ENCODE measurements at places on chromosomes 5 and 9.

DNA sequence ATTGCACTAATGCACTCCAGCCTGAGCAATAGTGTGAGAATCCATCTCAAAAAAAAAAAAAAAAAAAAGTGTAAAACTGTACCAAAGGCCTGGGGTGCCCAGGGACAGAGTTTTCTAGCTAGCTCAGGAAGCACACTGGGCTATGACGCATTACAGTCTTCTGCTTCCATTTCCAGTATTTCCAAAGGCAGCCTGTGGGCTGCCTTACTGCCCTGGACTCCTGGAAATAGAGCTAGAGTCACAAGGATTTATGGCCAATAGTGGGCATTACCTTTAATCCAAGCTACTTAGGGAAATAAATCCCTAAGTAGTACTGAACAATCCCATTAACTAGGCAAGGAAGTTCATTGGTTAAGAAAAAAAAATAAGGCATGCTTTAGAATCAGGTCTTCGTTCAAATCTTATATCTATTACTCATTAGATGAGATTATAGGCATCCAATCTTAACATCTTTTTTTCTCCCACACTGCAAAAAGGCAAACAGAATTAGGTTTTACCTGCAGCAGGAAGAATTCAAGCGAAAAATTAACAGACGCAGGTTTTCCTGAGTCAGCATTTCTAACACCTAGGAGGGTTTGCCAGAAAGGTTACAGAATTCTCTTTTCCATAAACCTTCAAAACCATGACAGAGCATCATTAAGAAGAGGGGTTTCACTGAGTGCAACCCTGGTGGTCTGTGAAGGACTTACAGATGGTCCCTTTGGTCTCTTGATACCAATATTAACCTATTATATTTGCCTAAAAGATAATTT, 85.6 kb upstream of the CCDC112 start:
- no peak overlapping the region for H3K27ac ChIP-seq
- H3K4me3 ChIP-seq: no peak overlapping the region
- no peaks in the 10 kb centered on the region for H3K36me3 ChIP-seq
- no peak for DNase-seq
- no peaks in the 10 kb centered on the region for H3K27me3 ChIP-seq

DNA sequence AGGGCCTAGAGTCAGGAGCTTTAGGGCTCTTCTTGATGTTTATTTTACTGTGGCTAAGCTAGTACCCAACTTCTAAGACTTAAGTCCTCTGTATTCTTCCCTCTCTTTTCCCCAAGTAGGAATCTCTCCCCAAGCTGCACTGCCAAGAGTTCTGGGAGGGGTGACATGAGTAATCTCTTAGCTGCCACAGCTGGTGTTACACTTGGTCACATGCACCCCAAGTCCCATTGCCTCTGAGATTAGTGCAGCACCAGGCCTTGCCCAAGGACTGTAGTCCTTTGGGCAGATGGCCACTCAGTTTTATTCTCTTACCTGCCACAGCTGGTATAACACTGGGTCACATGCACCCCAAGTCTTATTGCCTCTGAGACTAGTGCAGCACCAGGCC, 114.7 kb upstream of the RIOK2 start:
- DNase-seq: no peak
- H3K4me3 ChIP-seq: no peak overlapping the region
- no peaks in the 10 kb centered on the region for H3K4me1 ChIP-seq
- H3K27ac ChIP-seq: no peak overlapping the region
- no peaks in the 10 kb centered on the region for H3K27me3 ChIP-seq

DNA sequence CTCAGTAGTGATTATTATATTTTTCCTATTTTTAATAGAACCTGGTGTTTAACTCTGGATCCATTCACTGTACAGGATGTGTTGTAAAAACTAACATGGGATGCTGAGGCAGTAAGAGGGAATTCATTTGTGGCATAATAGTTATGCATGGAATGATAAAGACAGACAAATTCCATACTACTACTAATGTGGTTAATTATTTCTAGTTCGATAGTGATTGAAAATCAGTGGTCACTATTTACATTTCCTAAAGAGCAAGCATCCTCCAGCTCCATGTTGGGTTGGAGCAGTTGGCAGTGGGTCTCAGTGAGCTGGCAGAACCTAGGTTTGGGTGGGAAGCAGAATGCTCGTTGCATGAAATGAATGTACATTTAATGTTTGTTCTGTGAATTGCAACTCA, 122.6 kb downstream of the SAXO1 start:
- DNase-seq: no peak
- H3K36me3 ChIP-seq: no peaks in the 10 kb centered on the region
- H3K27me3 ChIP-seq: peaks cover 10% of the 10 kb centered on the region
- H3K4me3 ChIP-seq: no peak overlapping the region
- no peaks in the 10 kb centered on the region for H3K4me1 ChIP-seq

GRCh38 chr9:14212077-14212476, 101.9 kb downstream of the NFIB start:
- no peak overlapping the region for H3K4me3 ChIP-seq
- no peaks in the 10 kb centered on the region for H3K36me3 ChIP-seq
- no peak for DNase-seq
- peaks cover 99% of the 10 kb centered on the region for H3K4me1 ChIP-seq

- peaks cover 24% of the 10 kb centered on the region for H3K36me3 ChIP-seq
- no peak overlapping the region for H3K4me3 ChIP-seq
- no peak for DNase-seq
- H3K27ac ChIP-seq: no peak overlapping the region
- H3K4me1 ChIP-seq: no peaks in the 10 kb centered on the region
Observed at GRCh38 chr9:112125951-112126388, 49.1 kb downstream of the SUSD1 start.

- no peak for DNase-seq
- H3K36me3 ChIP-seq: no peaks in the 10 kb centered on the region
- H3K27ac ChIP-seq: no peak overlapping the region
- H3K4me1 ChIP-seq: no peaks in the 10 kb centered on the region
- no peaks in the 10 kb centered on the region for H3K27me3 ChIP-seq
Observed at GRCh38 chr5:13553896-13554295, 390.6 kb downstream of the DNAH5 start.

DNA sequence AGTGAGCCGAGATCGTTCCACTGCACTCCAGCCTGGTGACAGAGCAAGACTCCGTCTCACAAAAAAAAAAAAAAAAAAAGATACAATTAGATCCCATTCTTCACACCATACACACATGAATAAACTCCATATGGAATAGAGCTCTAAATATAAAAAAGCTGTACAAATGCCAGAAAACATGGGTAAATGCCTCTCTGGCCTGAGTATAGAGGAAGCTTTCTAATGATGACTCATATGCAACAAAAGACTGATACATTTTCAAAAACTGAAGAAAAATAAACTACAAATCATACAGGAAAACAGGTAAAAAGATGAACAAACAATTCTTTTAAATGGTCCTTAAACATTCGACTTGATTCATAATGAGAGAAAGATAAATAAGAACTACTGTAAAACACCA, 8.6 kb downstream of the ZFP62 start:
- no peaks in the 10 kb centered on the region for H3K27me3 ChIP-seq
- H3K4me3 ChIP-seq: no peak overlapping the region
- peaks cover 14% of the 10 kb centered on the region for H3K4me1 ChIP-seq
- DNase-seq: no peak

DNA sequence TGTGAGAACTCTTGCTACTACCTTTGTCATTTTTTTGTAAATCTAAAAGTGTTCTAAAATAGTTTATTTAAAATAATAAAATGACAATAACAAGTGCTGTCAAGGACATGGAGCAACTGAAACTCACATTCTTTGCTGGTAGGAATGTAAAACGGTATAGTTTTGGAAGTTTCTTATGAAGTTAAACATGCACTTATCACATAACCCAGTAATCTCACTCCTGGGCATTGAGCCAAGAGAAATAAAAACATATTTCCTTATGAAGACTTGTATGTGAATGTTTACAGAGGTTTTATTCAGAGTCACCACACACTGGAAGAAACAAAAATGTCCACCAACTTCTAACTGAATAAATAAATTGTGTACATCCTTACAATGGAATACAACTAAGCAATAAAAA, 46.0 kb upstream of the COL15A1 start:
- no peak for DNase-seq
- peaks cover 23% of the 10 kb centered on the region for H3K4me1 ChIP-seq
- H3K36me3 ChIP-seq: no peaks in the 10 kb centered on the region
- H3K4me3 ChIP-seq: no peak overlapping the region

GRCh38 chr5:82599692-82600091, 321.5 kb upstream of the RPS23 start:
- no peak overlapping the region for H3K27ac ChIP-seq
- no peak overlapping the region for H3K4me3 ChIP-seq
- H3K4me1 ChIP-seq: no peaks in the 10 kb centered on the region
- no peak for DNase-seq
- no peaks in the 10 kb centered on the region for H3K36me3 ChIP-seq
- peaks cover 7% of the 10 kb centered on the region for H3K27me3 ChIP-seq

- no peak for DNase-seq
- H3K27ac ChIP-seq: peak overlapping the region; percentile 44
- H3K36me3 ChIP-seq: peaks cover 92% of the 10 kb centered on the region
- H3K27me3 ChIP-seq: no peaks in the 10 kb centered on the region
Observed at GRCh38 chr9:127816362-127816725, 13.7 kb downstream of the FPGS start.

GRCh38 chr5:17882760-17883488, 248.7 kb downstream of the TAF11L14 start:
- no peak overlapping the region for H3K27ac ChIP-seq
- H3K27me3 ChIP-seq: no peaks in the 10 kb centered on the region
- H3K4me3 ChIP-seq: no peak overlapping the region
- DNase-seq: no peak

GRCh38 chr9:69453746-69454145, 128.7 kb downstream of the ENTREP1 start:
- no peak overlapping the region for H3K27ac ChIP-seq
- H3K4me1 ChIP-seq: no peaks in the 10 kb centered on the region
- H3K4me3 ChIP-seq: no peak overlapping the region
- H3K36me3 ChIP-seq: peaks cover 31% of the 10 kb centered on the region
- no peak for DNase-seq

DNA sequence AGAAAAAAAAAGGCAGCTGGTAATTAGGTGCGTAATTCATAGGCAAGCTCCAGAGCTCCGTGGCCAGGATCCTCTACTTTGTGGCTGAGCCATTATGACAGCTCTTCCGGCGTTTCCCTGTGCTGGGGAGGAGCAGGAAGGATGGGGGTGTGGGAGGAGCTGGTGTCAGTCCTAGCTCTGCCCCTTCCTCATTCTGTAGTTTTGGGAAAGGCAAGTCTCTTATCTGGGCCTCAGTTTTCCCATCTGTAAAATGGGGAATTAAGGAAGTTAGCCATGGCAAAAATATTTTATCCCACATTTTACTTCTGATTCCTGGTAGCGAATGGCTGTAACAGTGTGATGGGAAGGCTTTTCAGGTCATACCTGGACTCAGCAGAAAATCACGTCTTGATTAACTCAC, 81.1 kb downstream of the SEC61B start:
- no peak overlapping the region for H3K4me3 ChIP-seq
- no peak for DNase-seq
- no peaks in the 10 kb centered on the region for H3K36me3 ChIP-seq
- H3K4me1 ChIP-seq: no peaks in the 10 kb centered on the region
- no peak overlapping the region for H3K27ac ChIP-seq
- no peaks in the 10 kb centered on the region for H3K27me3 ChIP-seq

DNA sequence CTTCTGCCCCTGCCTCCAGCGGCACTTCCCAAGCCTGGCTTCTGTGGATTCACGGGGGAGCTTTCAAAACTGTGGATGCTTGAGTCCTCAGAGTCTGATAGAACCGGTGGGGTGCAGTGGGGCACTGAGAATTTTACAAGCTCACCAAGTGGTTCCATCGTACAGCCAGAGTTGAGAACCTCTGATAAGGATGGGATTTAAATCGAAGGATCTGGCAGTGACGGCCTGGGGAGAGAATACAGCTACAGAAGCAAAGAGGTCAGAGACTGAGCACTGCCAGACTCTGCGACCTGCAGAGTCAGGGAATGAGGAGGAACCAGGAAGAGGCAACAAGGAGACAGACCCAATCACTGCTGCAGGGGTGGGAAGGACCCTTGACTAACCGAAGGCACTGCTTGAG, 124.6 kb upstream of the BOD1 start:
- DNase-seq: no peak
- H3K27me3 ChIP-seq: no peaks in the 10 kb centered on the region
- no peaks in the 10 kb centered on the region for H3K36me3 ChIP-seq
- no peaks in the 10 kb centered on the region for H3K4me1 ChIP-seq
- H3K27ac ChIP-seq: no peak overlapping the region

DNA sequence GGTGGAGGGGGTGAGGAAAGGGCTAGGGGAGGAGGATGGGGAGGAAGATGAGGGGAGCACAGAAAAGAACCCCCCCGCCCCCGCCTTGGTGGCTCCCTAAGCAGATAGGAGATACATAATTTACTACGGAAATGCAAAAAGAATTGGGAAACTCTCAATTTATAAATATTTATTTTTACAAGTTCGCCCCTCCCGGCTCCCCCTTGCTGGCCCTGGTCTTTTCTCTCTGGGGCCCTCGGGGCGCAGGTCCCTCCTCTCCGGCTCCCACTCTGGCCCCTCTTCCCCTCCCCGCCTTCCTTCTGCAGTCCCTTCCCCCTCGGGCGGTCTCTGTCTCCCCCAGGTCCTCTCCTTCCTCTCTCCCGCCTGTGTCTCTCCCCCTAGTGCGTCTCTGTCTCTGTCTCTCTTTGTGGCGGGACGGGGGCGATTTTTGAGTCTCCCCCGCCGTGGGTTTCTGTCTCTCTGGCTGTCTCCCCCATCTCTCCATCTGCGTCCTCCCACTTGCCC, 173.6 kb upstream of the IER5L start:
- DNase-seq: no peak
- H3K27me3 ChIP-seq: peaks cover 15% of the 10 kb centered on the region
- peaks cover 21% of the 10 kb centered on the region for H3K4me1 ChIP-seq

- DNase-seq: no peak
- H3K36me3 ChIP-seq: no peaks in the 10 kb centered on the region
- no peaks in the 10 kb centered on the region for H3K4me1 ChIP-seq
- no peaks in the 10 kb centered on the region for H3K27me3 ChIP-seq
Observed at GRCh38 chr9:78905986-78906755, 609.2 kb downstream of the PSAT1 start.

GRCh38 chr5:29547236-29547865, 1646.1 kb upstream of the CDH6 start:
- no peak overlapping the region for H3K27ac ChIP-seq
- H3K4me1 ChIP-seq: no peaks in the 10 kb centered on the region
- no peak overlapping the region for H3K4me3 ChIP-seq
- no peak for DNase-seq
- H3K36me3 ChIP-seq: no peaks in the 10 kb centered on the region

DNA sequence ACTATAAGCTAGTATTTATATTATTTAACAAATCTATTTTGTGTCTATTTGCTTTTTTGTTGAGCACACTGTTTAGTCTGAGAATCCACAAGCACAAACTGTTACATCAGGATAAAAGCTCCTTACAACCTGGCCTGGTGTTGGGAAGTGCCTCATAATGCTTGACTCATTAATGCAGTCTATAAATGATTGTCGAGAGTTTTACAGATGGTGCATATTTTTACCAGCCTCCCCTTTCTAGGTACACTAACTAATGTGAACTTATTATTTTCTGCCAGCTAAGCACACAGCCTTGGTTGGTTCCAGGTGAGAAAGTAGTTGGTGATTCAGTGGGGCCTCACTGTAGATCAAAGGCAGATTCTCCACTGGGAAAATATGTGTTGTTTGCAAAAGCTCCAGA, 151.0 kb upstream of the ADAMTS16 start:
- no peak overlapping the region for H3K4me3 ChIP-seq
- no peaks in the 10 kb centered on the region for H3K36me3 ChIP-seq
- DNase-seq: no peak
- no peaks in the 10 kb centered on the region for H3K4me1 ChIP-seq

All from left ventricle myocardium inferior (tissue), 1 donor.